ENCODE measurements at places on chromosomes 7 and 10.

DNA sequence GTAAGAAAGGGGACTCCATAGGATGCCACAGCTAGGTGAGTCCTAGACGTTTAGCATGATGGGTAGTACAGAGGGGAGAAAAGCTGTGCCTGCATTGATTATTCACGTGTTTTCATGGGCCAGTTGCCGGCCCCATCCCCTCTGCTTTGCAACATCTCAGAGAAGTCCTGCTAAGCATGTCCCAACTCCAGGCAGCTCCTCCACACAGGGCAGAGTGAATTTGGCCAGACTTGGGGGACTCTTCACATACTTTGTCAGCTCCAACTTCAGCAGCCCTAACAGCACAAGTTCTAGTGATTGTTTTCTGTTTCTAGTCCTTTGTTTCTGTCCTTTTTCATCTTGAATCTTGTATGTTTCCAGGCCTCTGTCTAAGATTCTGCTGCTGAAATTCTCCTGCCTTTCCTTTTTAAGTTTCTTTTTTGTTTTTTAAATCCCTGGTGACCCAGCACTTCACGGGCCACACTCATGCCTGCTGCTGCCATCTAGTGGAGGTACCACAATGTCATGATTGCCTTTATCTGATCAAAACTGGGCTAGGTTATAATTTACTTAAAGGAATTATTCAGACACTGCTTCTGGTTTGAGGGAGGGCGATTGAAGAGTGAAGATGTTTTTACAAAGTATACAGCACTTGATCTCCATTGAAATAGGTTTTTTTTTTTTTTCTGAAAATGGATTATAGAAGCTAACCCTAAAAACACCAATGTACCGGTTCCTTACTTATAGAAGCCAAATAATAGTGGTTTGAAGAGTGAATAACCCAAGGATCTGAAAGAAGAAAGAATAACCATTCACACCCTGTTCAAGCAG lies 276.9 kb downstream of the CSTF2T start:
- no peak for DNase-seq

GRCh38 chr10:34249634-34250033 lies 565.5 kb downstream of the PARD3 start:
- DNase-seq = no peak

DNA sequence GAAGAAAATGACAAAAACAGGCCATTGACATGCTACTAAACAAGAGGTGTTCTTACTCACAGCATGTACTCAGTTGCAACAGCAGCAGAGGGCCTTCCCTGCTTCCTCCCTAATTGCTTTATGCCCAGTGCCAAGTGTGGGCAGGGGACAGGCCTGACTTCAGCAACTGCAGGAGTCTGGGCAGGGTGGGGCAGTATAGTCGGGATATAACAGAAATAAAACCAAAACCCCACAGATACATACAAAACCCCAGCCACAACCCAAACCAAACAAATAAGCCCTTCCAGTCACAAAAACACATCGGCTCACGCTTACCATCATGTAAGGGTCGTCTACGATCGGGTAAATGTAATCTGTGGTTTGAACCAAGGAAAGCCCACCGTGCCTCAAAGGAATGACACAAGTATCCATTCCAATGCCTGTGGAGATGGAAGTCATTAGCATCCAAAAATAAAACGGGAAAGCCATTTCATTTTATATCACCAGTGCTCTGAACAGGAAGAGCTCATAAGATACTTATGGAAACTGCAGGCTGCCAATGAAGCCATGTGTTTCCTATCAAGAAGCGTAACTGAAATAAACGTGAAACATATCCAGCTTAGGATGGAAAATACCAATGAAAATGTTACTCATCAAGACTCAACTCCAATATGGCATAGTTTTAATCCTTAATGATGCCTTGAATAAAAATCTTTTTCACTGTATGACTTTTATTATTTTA lies 9.5 kb downstream of the SEPHS1 start:
- DNase-seq = no peak

DNA sequence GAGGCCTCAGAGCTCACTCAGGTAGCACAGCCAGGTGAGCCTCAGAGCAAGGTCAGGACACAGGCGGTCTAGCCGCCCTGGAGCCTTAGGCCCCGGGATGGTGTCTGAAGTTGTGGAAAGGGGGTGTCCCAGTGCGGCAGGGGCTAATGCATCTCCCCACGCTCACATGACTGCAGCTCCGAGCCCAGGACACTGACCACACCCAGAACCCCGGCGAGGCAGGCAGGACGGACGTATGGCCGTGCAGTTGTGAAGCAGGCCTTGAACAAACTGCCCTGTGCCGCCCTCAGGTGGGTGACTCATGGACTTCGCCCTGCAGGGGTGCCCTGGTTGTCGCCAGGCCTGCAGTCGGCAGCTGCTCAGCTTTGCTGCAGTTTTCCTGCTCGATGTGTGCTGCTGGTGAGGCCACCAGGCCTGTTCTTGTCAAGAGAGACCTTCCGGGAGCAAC lies 5.0 kb upstream of the PRKAR1B start:
- no peak for DNase-seq

- no peak for DNase-seq
These were observed 7.9 kb downstream of the GIMAP5 start for GRCh38 chr7:150745086-150745485.

- no peak for DNase-seq
These were observed 22.9 kb upstream of the CHST12 start for GRCh38 chr7:2380461-2380860.

- no peak for DNase-seq
These were observed 27.3 kb downstream of the MTURN start for GRCh38 chr7:30162133-30162532.

DNA sequence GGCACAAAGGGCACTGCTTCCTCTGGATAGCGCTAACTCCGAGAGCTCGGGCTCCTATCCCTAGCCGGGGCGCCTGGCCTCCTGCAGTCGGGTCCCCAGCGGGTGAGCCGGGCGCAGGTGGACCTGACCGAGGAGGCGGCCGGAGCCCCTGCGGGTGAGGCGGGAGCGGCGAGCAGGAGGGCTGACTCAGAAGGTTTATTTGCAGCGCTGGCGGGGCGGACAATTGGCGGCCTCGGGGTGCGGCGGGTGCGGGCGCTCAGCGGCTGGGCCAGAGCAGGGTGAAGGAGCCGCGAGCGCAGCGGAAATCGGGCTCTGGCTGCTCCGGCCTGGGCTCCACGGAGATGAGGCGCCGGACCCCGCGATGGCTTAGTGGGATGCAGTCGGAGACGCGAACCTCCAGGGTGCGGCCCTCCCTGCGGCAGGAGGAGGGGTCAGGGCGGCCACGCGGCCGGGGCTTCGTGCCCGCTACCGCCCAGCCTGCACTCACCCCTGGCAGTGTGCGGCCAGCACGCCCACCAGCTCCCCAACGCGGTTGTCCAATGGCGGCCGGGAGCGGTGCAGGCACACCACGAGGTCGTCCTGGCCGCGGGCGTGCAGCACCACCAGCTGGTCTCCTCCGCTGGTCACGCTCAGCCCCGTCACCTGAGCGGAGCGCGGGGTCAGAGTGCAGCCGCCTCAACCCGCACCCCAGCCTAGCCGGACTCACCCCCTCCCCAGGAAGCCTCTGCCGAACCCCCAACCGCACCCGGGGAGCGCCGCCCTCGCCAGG lies 16.1 kb downstream of the MYO1G start:
- no peak for DNase-seq

- DNase-seq = no peak
These were observed 3.9 kb downstream of the HMX3 start for GRCh38 chr10:123139521-123140163.

DNA sequence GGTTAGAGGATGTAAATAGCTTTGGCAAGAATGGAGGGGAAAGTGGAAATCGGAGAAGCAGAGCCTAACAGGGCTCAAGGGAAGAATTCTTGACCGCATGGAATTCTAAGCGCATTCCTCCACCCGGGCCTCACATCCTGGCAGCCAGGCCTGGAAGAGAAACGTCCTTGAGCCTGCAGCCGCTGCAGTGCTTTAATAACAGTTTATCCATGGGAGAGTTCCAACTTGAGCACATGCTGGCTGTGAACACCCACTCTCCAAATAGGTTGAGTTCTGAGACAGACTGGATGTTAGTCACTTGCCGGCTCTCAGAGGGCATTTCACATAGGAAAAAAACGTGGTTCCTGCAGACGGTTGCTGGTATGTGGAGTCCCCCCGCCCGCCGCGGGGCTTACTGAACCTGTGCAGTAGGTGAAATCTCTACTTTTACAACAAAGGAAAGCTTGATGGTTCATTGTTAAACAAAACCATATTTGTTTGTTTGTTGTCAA lies 61.4 kb upstream of the STEAP1B start:
- no peak for DNase-seq

- no peak for DNase-seq
These were observed 371.6 kb downstream of the SH2D4B start for GRCh38 chr10:80909254-80909653.

DNA sequence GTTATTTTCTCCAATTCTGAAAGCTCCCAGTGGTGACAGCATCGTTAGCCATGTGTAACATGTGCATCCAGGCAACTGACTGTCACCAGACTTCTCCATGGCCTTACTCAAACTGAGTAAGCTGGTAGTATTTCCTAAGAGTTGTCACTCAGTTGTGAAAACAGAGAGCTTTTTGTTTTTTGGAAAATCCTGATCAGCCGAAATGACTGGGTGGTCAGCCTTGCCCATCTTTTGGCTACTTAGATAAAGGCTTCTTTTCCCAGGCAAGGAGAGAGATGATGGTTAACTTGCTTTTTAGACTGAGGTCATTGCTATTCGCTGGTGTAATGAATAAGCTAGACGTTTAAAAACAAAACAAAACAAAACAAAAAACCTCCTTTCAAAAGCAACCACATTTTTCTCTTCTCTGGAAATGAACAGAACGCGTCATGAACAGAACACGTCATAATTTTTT lies 159.5 kb upstream of the KLF14 start:
- DNase-seq = no peak

DNA sequence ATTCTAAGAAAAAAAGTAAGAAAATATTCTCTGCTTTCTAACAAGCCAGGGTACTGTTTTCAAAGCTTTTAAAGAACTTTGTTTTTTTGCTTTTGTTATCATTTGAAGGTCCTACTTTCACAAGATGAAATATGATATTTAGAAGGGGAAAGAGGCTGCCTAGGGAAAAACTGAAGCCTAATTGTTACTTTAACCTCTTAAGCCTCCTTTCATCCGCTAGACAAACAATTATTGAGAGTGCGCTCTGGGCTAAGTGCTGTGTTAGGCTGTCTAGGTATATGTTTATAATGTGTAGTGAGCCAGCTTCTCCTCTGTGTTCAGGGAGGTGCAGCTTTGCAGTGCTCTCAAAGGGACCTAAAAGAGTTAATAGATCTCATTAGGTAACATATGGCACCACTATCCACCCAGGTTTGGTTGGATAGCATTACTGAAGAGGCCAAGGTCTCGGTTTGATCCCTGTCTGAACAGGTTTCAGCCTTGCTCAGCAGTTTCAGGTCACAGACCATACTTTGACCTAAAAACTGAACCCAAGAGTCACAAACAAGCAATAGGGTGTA lies 17.9 kb downstream of the PDK4 start:
- DNase-seq = no peak

DNA sequence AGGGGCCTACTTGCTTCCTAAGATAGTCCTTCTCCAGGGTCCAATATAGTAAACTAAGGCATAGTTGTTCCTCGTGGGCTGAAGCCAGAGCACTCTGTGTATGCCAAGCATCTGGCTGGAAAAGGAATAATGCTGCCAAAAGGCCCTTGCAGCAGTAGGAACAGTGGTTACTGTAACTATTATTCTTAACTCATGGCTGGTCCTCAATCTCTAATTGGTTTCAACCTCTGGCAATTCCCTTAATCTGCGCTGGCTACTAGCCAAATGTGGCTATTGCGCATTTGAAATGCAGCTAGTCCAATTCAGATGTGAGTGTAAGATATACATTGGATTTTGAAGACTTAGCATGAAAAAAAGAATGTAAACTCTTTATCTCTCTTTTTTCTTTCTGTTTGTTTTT lies 27.8 kb upstream of the LBX1 start:
- no peak for DNase-seq

DNA sequence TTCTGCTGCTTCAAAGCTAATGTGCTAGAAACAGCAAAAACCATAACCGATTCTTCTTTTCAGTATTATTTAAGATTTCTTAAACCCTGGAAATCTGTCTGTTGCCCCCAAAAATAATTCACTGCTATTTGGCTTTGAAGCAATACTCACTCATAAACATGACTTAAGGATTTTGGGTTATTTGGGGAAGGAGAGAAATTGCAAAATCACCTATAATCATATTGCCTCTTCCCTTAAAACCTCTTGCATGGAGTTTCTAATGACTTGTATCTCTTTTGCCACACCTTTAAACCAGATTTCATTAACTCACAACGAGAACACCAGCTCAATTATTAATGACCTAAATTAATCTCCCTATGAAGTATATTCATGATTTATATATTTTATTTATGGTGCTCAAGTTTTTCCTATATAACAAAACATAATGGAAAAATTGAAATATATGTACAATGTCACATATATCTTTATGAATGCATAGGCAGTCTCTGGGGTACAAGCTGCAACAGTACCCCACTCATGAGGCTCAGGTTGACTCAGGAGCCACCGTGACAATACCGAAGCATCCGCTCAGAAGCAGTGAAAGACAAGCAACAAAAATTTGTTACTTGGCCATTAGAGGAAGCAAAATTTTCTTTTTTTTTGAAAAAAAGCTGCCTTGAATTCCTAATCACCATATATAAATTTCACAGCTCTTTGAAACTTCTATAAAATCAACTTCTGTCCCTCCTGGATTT lies 3.0 kb downstream of the NAMPT start:
- DNase-seq = no peak

DNA sequence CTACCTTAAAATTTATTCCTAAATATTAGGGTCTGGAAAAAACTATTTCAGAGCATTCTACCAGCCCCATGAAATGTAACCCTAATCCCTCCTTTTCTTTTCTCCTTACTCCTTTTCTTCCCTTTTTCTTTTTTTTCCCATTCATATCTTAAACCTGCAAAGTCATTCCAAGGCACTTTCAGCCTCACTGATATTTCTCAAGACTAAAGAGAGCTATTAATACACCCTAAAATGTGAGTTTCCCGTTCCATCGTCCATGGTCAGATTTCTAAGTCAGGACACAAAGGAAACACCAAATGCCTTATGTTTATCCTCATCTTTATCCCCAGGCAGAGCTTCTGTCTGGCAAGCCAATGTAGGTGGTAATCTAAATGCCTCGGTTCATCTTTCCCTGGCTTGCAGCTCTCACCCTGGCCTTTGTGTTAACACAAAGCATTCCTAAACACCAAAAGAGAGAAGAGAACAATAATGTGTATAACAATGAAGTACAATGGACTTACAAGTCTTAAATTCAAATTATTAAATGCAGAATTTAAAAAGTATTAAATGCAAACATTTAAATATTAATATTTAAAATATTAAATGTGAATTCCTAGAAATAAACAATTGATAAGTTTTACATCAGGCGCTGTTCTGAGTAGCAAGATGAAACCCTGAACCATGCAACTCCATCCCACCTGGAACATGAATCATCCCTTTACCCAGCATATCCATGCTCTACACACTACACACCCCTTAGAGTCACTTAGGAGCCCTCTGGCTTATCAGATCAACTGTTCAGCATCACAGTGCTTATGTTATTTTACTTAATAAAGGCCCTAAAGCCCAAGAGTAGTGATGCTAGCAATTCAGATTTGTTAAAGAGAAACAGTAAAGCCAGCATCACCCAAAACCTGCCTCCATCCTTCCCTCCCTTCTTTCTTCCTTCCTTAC lies 26.8 kb downstream of the MICU1 start:
- DNase-seq = no peak

GRCh38 chr10:116469437-116469836 lies 41.8 kb downstream of the PNLIPRP3 start:
- DNase-seq = no peak

Data from stimulated activated CD4-positive, alpha-beta T cell treated with anti-CD3 and anti-CD28 coated beads, TNF-alpha, amount 100 ng/mL, for 1 hour (primary cell).